ENCODE measurements at places on chromosomes 7 and 10.

- no peak for DNase-seq
These were observed 17.6 kb downstream of the LGI1 start for GRCh38 chr10:93775356-93775755.

GRCh38 chr7:158323741-158324396 lies 263.8 kb downstream of the PTPRN2 start:
- DNase-seq = no peak

DNA sequence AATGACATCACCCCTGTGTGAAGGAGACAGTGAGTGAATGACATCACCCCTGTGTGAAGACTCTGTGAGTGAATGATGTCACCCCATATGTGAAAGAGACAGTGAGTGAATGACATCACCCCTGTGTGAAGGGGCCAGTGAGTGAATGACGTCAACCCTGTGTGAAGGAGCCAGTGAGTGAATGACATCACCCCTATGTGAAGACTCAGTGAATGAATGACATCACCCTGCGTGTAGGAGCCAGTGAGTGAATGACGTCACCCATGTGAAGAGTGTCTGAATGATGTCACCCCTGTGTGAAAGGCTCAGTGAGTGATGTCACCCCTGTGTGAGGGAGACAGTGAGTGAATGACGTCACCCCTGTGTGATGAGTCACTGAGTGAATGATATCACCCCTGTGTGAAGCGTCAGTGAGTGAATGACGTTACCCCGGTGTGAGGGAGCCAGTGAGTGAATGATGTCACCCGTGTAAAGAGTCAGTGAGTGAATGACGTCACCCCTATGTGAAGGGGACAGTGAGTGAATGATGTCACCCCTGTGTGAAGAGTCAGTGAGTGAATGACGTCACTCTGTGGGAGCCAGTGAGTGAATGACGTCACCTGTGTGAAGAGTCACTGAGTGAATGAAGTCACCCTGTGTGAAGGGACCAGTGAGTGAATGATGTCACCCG lies 478.1 kb downstream of the PTPRN2 start:
- no peak for DNase-seq

GRCh38 chr7:84399661-84400060 lies 205.1 kb upstream of the SEMA3A start:
- no peak for DNase-seq

Data from AG08395 (cell line).